Breast epithelium (tissue), 4 donors: ENCODE measurements at places on chromosomes 5 and 9. TPM values are rescaled to one million over a fixed set of nuclear protein-coding genes. Genes with fewer than 3 reads are reported as not detected.

- DNase-seq: peak; percentile 68
- peak overlapping the region; percentile 12 for H3K27ac ChIP-seq
- H3K36me3 ChIP-seq: no peaks in the 10 kb centered on the region
- no peaks in the 10 kb centered on the region for H3K4me1 ChIP-seq
These were observed 21.5 kb downstream of the C9orf57 start for GRCh38 chr9:72038890-72039410.

- H3K27me3 ChIP-seq: no peaks in the 10 kb centered on the region
- DNase-seq: no peak
- no peaks in the 10 kb centered on the region for H3K4me1 ChIP-seq
- H3K4me3 ChIP-seq: no peak overlapping the region
These were observed 56.4 kb downstream of the ALDH7A1 start for GRCh38 chr5:126538579-126538978.

Gene FSTL4
- 0.88 TPM for total RNA-seq

Gene SPINK1
- total RNA-seq: not detected
